Vagina (tissue), 2 donors: ENCODE measurements at places on chromosomes 5 and 9. TPM values are rescaled to one million over a fixed set of nuclear protein-coding genes. Genes with fewer than 3 reads are reported as not detected.
A peak's percentile ranks its signal among the peaks of the same experiment; 100 is the strongest.

DNA sequence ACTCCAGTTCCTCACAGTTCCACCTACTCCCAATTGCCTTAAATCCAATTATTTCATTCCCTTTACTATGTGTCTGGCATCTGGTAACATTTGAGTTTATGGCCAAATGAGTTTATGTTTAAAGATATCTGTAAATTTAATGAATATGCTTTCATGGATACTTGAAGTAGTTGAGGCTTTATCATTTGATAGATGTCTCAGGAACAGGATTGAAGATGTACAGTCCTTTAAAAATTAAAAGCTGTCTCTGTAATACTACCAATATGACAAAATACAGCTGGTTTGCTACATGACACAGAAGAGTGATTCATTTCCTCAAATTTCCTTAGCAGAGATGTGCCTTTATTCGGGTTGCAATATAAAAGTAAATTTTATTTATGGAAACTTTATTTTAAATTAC is 2326.0 kb upstream of the ACO1 start:
- no peak overlapping the region for H3K27ac ChIP-seq
- H3K4me3 ChIP-seq: no peak overlapping the region
- H3K27me3 ChIP-seq: no peaks in the 10 kb centered on the region
- no peak for DNase-seq

- H3K4me1 ChIP-seq: no peaks in the 10 kb centered on the region
- H3K36me3 ChIP-seq: no peaks in the 10 kb centered on the region
- no peak overlapping the region for H3K4me3 ChIP-seq
- no peaks in the 10 kb centered on the region for H3K27me3 ChIP-seq
These were observed 97.1 kb downstream of the UNC13B start for GRCh38 chr9:35258660-35259474.

GRCh38 chr9:126704892-126705766 is 91.4 kb downstream of the LMX1B start:
- no peaks in the 10 kb centered on the region for H3K36me3 ChIP-seq
- no peaks in the 10 kb centered on the region for H3K27me3 ChIP-seq
- no peak overlapping the region for H3K27ac ChIP-seq

GRCh38 chr5:37892586-37892985 is 52.7 kb upstream of the GDNF start:
- no peaks in the 10 kb centered on the region for H3K27me3 ChIP-seq
- H3K27ac ChIP-seq: peak overlapping the region; percentile 6
- no peaks in the 10 kb centered on the region for H3K36me3 ChIP-seq
- no peak for DNase-seq

DNA sequence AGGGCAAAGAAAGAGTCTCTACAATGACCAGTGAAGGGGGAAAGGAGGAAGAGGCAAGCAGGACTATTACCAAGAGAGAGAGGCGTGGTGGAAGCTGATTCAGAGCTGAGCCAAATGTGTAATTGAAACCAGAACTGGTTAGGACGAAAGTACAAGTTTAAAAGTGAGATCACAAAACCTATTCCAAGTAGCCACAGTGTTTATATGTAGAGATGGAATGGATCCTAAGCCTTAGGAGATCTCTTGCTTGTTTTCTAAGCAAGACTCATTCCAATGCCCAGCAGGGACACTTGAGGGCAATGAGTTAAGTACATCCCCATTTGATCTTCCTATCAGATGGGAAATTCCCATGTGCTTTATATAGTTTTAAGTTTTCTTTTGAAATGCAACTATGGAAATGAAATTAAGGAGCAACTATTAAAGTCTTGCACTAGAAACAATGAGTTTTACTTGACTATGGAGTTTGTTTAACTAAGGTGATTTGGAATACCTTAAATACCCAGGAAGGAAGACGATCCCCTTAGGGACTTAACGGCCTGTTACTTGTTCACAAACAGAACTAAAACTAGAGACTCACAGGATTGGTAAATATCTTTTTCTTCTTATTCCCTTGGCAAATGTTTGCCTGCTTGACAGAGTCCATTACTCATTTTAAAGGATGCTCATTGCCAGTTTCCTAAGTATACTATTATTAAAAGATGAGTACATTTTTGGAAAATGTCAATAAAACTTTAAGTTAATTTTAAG is 51.1 kb upstream of the SNX2 start:
- no peaks in the 10 kb centered on the region for H3K36me3 ChIP-seq
- no peak overlapping the region for H3K4me3 ChIP-seq
- no peak for DNase-seq
- H3K4me1 ChIP-seq: no peaks in the 10 kb centered on the region
- H3K27ac ChIP-seq: no peak overlapping the region

DNA sequence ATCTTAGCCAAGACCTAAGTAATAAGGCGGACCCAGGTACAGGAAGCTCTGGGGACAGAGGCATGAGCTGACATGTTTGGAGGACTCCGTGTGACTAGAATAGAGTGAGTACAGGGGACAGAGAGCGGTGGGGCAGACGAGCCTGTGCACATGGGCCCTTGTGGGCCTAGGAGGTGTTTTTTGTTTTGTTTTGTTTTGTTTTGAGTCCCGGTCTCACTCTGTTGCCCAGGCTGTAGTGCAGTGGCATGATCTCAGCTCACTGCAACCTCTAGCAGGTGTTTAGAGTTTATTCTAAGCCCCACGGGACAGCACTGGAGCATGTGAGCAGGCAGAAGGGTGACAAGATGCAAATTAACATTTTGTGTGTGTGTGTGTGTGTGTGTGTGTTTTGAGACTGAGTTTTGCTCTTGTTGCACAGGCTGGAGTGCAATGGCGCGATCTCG is 3.1 kb upstream of the EEIG1 start:
- H3K4me1 ChIP-seq: peaks cover 22% of the 10 kb centered on the region
- H3K36me3 ChIP-seq: no peaks in the 10 kb centered on the region
- H3K27me3 ChIP-seq: no peaks in the 10 kb centered on the region
- H3K27ac ChIP-seq: peak overlapping the region; percentile 94
- no peak for DNase-seq

DNA sequence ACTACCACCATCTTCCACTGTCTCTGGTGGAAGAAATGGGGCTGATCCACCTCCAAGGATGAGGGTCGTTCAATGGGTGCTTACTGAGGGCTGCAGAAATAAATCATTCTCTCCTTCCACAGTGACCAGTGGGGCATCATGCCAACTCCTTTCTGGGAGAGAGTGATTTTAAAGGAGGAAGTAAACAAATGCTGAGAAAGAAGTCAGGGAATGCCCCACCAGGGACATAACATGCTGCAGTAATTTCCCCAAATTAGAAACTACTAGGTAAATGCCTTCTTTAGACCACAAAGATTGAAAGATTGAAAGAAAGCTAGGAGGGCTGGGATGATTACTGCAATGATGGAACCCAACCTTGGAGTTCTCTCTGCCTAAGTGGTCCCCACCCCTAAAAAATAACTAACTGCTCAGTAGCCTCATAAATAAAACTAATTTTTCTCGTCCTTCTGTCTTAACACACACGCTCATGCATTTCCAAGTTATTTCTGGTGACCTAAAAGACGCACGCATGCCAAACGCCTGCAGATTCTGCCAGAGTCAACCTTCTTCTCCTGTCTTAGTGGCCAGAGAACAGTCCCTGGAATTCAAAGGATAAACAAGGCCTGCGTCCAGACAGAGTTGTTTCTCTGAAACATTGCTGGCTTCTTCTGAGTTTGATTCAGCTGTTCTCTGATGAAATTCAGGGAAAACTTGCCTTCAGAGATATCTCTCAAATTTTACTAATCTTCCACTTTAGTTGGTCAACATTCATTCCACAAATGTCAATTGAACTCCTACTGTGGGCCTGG is 250.0 kb downstream of the NR3C1 start:
- no peak for DNase-seq
- H3K4me1 ChIP-seq: peaks cover 47% of the 10 kb centered on the region
- H3K27ac ChIP-seq: peak overlapping the region; percentile 66
- no peak overlapping the region for H3K4me3 ChIP-seq
- H3K27me3 ChIP-seq: no peaks in the 10 kb centered on the region

OR1L6 gene
- not detected for total RNA-seq

ARHGEF28 gene
- 41.0 TPM for total RNA-seq
